ENCODE measurements at places on chromosomes 4 and X.

DNA sequence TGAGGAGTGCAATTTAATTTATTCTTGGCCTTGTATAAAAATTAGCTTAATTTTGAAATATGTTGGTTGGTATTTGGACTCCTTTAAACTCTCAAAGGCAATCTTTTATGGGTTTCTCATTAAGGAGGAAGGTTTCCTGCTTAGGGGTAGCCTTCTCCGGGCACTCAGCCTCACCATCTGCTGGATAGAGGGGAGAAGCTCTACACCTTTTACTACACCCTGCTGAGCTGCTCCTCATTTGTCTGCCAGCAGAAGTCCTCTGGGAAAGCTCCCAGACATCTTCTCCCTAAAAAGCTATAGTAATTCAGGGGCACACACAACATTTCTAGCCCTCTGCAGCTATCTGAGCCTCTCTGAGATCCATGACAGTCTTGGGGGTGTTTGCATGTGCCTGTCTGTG, 179.1 kb downstream of the SOWAHB start:
- no peak for DNase-seq

GRCh38 chr4:187491959-187492358, 503.6 kb upstream of the ZFP42 start:
- DNase-seq = no peak

DNA sequence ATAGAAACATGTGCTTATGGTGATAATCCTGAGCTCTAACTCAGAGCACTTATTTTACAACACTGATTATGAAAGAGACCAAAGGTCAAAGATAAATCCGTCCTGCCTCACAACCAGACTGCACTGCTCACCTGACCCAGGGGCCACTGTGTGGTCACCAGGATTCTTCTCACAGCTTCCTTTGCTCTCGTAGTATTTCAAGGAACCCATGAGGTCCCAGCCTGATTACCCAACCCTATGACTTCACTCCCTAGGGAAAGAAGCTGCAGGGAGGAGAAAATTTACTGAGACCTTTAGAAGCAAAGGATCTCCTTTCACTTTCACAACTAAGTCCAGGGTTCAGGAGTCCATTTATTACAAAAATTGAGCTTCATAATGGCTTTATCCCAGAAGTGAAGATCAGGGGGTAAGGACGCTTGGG, 9.6 kb downstream of the SLC25A5 start:
- DNase-seq = no peak

- DNase-seq = no peak
These were observed 72.7 kb upstream of the RPL34 start for GRCh38 chr4:108547682-108548081.

DNA sequence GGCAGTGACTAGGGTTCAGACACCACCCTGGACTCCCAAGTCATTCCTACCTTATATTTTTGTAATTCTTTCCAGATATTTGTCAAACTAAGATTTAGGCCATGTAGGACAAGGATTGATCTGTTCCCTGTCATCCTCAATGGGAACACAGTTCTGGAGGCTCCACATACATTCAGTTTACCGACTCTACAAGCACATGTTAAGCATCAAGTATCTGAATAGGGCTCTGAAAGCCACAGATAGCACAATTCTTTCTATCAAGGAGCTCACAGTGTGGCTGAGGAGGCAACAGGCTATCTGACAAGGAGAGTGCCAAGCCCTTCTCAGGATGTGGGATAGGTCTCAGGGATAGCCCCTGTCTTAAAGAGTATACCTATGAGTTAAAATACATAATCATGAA, 37.0 kb upstream of the CXCL8 start:
- no peak for DNase-seq

GRCh38 chr4:172657081-172657480, 511.5 kb upstream of the GALNT7 start:
- DNase-seq = no peak

DNA sequence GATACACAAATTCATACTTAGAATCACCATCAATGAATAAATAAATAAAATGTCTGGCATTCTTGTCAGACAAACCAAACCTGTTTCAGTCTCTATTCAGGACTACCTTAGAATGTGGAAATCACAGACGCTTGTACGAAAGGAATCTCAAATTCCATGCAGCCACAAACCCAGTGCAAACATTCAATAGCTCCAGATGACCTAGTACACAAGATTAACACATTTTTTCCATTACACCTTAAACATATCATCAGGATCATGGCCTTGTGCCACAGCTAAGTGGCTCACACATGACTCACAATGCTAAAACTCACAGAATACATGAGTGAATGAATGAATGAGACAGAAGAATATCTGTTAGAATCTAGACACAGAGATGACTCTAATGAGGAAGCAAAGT, 134.2 kb downstream of the PWWP3B start:
- no peak for DNase-seq

GRCh38 chr4:175246941-175247340, 328.8 kb downstream of the ADAM29 start:
- DNase-seq = no peak

DNA sequence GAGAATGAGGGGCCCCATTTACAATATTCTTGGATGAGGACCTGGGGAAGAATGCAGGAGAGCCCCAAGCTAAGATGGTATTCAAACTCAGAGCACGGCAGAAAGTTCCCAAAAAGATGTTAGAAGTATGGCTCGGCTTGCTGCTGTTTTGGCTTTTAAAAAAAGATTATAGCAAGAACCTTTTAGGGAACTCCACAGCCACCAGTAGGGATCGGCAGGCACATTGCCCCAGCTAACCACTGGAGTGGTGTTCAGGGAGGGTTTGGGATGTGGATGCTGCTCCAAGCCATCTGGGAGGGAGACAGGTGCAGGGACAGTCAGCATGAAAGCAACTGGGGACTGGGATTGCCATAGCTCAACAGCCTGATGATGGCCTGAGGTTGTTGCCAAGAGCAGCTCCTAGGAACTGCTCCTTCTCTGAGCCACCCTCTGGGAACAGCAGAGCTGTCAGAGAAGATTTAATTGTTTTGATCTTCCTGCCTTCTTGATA, 63.0 kb downstream of the SORBS2 start:
- DNase-seq = no peak

DNA sequence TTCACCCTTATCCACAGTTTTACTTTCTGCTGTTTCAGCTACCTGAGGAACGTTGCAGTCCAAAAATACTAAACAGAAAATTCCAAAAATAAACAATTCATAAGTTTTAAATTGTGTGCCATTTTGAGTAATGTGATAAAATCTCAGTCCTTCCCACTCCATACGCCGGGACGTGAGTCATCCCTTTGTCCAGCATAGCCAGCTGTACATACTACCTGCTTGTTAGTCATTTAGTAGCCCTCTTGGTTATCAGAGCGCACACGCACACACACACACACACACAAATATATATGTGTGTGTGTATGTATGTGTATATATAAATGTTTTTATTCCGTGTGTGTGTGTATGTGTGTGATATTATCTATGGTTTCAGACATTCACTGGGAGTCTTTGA, 4.8 kb upstream of the CCSER1 start:
- no peak for DNase-seq

- no peak for DNase-seq
These were observed 10.2 kb upstream of the CXCL13 start for GRCh38 chr4:77595364-77595973.

DNA sequence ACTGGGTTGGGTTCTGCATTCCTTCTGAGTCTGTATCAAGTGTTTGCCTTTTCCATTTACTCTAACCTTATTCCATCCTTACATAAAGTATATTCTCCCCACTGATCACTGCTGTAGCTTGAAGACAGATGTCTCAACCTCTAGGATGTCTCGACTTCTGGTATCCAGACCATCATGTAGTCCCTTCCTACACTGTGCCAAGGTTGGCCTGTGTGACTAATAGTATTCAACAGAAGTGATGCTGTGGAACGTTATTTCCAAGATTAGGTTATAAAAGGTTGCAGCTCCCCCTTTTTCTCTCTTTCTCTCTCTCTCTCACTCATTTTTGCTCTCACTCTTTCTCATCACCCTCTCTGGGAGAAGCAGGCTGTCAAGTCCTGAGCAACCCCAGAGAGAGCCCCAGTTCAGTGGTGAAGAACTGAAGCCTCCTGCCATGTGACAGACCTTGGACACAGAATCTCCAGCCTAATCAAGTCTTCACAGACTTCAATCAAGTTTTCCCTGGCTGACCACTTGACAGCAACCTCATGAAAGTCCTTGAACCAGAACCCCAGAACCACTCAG, 75.4 kb downstream of the PRDM5 start:
- DNase-seq = no peak

- DNase-seq = no peak
These were observed 20.5 kb downstream of the MND1 start for GRCh38 chr4:153365003-153365402.

- no peak for DNase-seq
These were observed 86.9 kb downstream of the MBNL3 start for GRCh38 chrX:132401935-132402334.

- DNase-seq = no peak
These were observed 272.8 kb upstream of the TENM3 start for GRCh38 chr4:181970366-181970765.

GRCh38 chr4:152310257-152310656, 225.6 kb downstream of the FBXW7 start:
- no peak for DNase-seq

- DNase-seq = peak; percentile 30
These were observed 27.8 kb upstream of the ADH7 start for GRCh38 chr4:99462875-99463464.

GRCh38 chr4:153243468-153243867, 39.2 kb downstream of the TRIM2 start:
- DNase-seq = no peak

GRCh38 chr4:135184715-135185114, 983.1 kb upstream of the PABPC4L start:
- DNase-seq = no peak

DNA sequence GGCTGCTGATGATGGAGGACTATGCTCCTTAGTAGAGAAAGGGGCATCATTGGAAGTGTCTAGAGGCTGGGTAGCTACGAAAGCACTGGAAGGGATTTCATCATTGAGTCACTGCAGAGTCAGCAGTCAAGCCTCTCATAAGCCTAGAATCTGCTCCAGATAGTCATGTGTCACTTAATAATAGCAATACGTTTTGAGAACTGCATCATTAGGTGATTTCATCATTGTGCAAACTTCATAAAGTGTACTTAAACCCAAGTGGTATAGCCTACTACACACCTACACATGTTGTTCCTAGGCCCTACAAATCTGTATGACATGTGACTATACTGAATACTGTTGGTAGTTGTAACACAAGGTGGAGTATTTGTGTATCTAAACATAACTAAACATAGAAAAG, 165.6 kb downstream of the PTTG2 start:
- no peak for DNase-seq

DNA sequence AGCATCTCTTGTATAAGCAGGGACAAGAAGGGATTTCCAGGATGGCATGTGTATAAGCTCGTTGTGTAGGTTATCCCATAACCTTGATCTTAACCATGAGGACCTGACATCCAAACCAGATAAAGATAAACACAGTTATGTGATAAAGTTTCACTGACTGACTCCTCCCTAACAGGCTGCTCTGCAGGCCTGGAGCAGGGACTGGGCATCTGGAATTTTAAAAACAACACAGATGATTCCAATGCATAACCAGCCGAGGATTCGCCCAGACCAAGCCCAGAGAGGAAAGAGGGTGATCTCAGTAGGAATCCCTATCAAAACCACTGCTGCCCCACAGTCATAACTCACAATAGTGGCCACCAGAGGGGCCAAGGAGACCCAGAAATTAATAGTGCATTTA, 22.7 kb downstream of the KLF3 start:
- no peak for DNase-seq

- no peak for DNase-seq
These were observed 72.7 kb downstream of the GEMIN8 start for GRCh38 chrX:13956998-13957397.

DNA sequence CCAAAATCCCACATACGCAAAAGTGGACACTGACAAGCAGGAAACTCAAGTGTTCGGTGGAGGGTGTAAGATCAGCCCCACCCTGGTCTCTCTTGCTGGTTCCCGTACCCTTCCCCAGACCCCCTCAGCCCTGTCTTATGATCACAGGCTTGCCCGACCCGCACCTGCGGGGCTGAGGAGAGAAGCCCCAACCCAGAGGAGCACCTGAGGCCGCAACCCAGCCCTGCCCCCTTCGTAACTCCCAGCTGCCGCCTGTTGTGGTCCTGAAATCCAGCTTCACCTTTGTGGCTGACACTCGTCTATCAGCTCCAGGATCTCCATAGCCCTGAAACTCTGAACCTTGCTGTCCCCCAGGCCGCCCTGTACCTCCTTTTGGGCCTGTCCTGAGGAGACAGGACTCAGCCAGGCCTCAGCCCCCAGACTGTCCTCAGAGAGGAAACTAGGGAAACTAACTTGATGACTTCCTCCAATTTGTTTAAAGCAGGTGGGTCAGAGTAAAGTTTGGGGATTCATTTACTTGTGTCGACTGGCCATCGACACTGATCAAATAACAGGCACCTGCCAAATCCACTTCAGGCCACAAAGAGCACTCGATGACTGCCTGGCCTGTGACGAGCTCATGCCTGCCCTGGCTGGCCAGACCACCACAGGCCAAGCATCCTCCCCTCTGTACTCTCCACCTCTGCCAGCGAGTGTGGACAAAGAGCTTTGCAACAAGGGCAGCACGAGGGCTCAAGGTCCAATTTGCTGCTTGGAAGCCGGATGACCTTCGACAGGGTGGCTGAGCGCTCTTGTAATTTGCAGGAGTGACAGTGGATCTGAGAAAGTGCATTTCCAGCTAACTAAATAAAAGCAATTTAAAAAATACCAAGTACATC, 19.3 kb downstream of the DCTD start:
- DNase-seq = no peak

- peak; percentile 61 for DNase-seq
These were observed 56.6 kb upstream of the BCOR start for GRCh38 chrX:40154250-40154852.

- DNase-seq = no peak
These were observed 81.3 kb downstream of the ACOX3 start for GRCh38 chr4:8359193-8359592.

DNA sequence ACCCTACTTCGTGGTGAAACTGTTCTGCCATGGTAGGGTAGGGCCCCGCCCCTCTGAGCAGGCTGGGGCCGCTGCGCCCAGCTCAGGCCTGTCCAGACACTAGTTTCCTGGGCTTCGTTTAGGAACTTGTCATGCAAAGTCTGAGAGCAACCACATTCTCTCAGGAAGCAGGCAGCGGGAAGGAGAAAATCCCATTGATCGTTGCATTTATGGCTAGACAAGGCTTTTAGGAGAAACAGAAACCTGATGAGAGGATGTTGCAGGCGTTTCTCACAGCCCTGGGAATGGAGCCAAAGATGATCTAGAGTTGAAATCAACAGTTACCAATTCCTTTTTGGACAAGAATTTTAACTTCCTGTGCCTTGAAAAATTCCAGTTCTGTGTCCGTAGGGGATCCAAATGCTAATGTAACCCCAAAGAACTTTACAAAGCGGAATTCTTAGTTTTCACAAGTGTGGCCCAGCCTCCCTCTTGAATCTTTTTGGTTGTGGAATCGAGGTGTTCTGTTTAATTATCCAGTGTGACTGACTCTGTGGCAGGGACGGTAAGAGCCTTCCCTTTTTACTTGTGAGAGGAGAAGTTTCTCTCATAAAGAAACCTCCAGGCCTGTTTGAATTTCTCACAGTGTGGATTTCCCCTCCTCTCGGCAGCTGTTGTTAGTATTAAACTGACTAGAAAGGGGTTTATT, 4.5 kb upstream of the CXCL9 start:
- DNase-seq = no peak

Data from left ventricle myocardium superior (tissue), 1 donor.